Jurkat, Clone E6-1 (cell line): ENCODE measurements at places on chromosomes 16 and 17.

- DNase-seq: no peak
Measured at GRCh38 chr16:58045096-58045495, 19.5 kb downstream of the MMP15 start.

DNA sequence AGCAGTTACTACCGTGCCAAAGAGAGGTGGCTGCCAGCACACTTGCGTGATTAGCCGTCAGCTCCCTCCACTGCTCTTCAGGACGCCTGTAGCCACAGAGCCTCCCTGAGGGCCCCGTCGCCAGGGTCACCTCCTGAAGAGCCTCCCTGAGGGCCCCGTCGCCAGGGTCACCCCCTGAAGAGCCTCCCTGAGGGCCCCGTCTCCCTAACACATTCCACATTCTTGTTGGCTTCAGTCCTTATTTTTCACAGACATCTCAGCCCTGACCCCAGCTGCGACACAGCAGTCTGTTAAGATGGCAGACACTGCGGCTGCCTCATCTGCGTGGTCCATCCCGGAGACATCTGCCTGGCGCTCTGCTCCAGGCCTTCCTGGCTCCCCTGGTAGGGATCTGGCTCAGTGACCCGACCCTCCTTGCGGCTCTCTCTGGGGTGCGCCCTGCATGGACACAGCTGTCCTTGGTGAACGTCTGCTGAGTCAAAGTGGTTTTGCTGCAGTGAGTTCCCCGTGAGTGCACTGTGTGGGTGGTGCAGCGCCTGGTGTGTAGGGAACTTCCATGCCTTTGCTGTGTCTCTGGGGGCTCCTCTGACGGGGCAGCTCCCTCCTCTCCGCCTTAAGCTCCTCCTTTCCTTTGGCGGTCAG is 11.4 kb downstream of the ACSF3 start:
- DNase-seq: no peak

DNA sequence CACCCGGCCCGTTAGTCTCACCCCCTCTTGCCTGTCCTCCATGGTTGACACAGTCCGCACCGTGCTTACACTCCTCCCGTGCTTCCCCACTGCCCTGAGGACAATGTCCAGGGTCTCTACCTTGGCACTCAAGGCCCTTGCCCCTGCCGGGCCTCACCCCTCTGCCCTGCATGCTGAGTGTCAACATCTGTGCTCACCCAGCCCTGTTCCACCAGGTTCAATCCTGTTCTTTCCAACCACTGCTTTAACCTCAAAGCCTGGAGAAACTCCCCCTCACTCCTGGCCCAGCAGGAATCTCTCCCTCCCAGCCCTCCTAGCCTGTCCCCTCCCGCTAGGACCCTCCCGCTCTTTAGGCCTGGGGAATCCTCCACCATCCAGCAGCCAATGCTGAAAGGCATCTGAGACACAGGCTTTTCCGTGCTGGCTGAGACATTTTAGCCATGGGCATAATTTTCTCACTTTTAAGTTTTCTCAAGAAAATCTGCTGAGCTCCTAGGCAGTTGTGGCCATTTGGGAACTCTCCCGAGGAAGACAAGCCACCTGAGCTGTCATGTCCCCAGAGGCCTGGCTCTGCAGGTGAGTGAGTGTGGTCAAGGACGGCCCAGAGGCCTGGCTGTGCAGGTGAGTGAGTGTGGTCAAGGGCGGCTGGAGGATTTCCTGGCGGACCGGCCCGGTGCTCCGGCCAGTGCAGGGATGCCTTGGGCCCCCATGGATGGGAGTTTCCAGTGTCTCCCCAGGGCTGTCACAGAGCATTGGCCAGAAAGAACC is 10.8 kb upstream of the P2RX1 start:
- DNase-seq: no peak

DNA sequence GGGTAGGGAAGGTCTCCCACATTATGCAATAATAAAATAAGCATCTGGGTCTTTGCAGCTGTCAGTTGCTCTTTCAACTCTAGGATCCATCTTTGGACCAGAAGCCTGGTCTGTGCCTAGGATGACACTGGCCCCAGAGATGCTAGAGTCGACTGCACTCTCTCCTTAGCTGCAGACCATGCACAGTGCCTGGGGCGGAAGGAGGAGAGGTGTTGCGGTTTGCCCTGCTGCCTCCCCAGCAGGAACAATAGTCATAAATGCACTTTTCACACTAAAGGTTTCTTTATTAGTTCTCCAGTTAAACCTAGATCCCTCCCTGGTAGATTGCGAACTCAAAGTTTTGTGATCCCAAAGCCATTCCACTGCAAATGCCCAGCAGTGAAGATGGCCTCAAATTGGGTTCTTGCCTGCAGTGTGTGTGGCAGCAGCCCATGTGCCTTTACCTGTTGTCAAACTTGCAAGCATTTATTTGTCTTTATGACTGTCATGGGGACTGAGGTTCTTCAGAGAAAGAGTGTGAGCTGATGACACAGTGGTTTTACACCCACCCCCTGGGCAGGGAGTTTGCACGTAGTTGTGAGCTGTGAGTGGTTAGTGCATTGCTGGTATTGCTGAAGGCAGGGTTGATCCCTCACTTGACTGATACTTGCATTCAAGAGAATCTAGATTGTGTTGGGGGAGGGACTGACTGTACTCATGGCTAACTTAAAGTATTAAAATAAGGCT is 10.3 kb downstream of the ATXN1L start:
- no peak for DNase-seq

DNA sequence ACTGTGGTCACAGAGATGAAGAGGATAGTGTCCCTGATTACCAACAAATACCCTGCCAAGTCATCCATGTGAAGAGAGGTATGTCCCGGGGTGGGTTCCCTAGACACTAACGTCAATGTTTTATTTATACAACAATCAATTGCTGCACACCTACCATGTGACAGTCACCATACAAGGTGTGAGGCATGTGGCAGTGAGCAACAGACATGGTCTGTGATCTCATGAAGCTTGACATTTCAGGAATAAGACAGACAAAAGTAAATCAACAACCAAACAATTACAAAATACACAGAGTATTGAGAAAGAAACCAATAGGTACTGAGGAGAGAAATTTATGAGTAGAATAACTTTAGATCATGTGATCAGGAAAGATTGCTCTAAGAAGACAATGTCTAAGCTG is 268.6 kb downstream of the MRTFB start:
- no peak for DNase-seq

GRCh38 chr17:4004517-4005295 is 40.5 kb upstream of the ATP2A3 start:
- DNase-seq: peak; percentile 12

- DNase-seq: no peak
Measured at GRCh38 chr17:77212833-77213777, 72.3 kb downstream of the SEC14L1 start.

GRCh38 chr16:9934723-9935508 is 247.3 kb downstream of the GRIN2A start:
- DNase-seq: no peak

DNA sequence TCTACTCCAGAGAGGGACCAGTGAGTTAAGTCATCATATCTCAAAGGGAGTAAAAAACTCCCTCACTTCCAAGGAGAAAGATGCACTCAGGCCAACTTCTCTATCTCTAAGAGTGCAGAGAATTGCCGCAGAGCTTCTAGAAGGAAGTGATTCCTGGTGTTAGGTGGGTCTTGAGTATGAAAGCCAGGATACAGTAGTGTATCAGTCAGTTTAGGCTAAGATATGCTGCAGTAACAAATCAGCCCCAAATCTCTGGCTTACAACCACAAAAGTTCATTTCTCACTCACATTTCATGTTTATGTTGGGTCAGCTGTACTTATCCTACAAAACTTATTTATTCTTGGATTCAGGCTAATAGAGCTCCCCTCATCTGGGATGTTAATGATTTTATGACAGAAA is 106.3 kb downstream of the HS3ST4 start:
- DNase-seq: no peak

- no peak for DNase-seq
Measured at GRCh38 chr17:32487473-32488176, 832 bp downstream of the CDK5R1 start.

- DNase-seq: no peak
Measured at GRCh38 chr16:3492356-3492755, 2.9 kb downstream of the C16orf90 start.

DNA sequence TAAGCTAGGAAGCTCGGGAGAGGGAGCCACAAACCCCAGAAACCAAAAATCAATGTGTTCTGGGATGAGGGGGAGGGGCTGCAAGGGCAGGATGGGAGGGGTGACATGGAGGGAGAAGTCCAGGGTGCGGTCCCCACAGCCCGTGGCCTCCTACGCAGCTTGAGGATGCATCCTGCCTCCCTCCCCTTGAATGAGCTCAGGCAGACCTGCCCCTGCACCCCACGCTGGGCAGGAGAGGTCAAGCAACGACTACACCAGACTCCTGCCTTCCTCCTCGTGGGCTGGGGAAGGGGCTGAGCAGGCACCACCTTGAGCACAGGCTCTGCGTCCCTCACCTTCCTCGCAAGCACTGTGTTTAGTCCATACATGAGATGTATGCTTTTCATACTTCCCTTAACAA is 3.9 kb downstream of the ANKRD13B start:
- DNase-seq: no peak

- DNase-seq: no peak
Measured at GRCh38 chr17:44924107-44924544, 8.8 kb upstream of the GFAP start.

DNA sequence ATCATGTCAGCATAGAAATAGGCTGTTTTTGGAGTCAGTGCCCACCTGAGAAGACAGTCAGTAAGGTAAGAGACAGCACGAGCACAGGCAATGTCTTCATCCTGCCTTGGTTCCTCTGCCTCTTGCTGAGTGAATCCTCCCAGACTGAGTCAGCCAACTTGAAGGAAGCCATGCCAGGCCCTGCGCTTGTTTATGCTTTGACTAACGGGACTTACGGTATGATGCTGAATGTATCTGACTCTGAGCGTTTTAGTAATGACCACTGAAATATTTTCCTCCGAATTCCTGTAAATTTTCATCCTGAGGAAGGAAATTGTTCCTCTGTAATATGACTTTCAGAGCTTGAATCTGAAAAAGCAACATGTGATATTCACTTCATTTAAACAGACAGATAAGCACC is 18.0 kb downstream of the C17orf67 start:
- no peak for DNase-seq

DNA sequence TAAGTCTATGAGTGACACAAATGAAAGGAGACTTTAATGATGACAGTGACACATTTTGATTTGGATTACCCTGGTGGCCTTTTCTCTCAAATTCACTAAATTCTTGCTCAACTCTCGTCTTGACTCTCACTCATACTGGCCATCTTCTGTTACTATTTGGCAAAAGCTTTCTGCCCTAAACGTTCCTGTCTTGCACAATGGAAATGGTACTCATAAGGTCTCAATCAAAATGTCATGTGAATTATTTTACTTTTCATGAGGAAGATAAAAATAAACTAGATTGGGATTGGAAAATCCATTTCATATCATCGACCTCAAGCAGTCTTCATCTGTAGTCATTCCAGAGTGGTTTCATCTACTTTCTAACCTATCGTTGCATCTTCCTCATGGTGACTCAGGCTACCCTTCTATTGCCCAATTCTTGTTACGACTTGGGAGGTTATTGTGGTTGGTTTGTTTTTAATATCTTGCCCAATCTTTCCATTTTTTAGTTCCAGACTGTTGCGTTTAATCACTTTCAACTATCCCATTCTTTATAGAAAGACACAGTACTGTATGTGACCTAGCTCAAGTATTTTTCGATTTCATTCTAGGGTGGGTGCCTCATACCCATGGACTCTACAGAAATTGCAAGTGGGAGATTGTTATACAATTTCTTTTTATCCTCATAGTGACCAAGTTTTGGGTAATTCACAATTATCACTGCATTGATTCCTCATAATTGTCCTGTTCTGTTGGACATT is 317.2 kb upstream of the KCNJ16 start:
- DNase-seq: no peak

- DNase-seq: no peak
Measured at GRCh38 chr17:39104657-39105056, 46.8 kb downstream of the PLXDC1 start.

- no peak for DNase-seq
Measured at GRCh38 chr16:10408824-10409381, 23.0 kb downstream of the ATF7IP2 start.

- DNase-seq: peak; percentile 88
Measured at GRCh38 chr17:2029911-2030778, at the start of gene DPH1. TSS of gene DPH1 (plus strand) at chr17:2030153. CDS start at chr17:2030170, 17 bp downstream.

DNA sequence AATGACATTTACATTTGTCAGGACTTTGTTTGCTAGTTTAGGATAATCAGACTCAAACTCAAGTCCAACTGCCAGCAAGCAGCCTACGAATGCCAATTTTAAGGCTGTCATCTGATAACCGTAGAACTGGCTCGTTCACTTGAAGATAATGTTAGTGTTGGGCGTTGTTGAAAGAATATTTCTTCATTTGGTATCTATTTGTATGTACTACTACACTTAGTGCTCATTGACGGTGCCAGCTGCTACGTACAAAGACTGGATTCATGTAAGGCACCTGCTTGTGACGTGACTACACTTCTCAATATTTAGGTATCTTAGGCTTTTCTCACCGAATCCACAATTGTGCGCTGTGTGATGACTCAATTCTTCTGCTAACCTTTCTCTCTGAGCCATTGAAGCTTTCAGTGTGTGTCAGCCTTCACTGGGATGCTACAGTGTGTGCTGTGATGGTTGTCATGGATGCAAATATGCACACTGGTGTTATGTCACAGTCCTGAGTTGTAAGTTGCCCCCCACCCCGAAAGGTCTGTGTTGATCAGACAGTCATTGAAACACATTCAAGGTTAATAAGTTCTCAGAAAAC is 5.7 kb downstream of the ATP2C2 start:
- DNase-seq: no peak

GRCh38 chr16:8854298-8854948 is 14.4 kb downstream of the CARHSP1 start:
- DNase-seq: no peak

DNA sequence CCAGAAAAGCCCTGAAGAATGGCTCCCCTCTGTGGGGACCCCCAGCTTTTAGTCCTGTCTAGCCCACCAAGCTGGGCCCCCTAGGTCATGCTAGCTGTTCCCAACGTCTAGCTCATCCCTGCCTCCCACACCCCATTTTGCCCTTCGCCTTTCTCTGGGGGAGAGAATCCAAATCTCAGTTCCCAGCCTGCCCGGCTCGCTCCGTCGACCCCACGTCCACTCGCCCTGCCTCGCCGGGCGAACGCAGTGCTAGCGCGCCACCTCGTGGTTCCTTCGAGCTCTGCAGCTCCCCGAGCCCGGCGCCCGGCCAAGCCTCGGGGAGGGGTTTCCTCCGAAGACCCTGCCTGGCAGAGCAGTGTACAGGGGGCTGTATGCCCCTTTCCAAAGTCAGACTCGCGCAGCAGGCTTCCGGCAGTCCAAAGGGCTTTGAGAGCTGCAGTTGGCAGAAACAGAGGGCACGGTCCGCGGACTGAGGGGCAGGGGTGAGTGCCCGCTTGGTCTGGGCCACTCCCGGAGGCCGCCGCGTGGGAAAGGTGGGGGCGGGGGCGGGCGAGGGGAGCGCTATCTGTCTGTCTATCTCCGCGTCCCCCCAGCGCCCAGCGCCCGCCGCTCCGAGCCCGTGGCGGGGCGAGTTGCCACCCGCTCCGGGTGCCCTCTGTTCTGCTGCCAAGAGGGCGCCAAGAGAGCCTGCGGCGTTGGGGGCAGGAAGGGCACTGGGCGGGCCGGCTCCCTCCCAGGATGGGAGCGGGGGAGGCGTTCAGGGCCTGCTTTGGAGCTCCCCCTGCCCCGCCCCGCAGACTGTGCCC is 1.7 kb upstream of the DLX3 start:
- DNase-seq: no peak
